ENCODE measurements at places on chromosomes 5 and 9.

DNA sequence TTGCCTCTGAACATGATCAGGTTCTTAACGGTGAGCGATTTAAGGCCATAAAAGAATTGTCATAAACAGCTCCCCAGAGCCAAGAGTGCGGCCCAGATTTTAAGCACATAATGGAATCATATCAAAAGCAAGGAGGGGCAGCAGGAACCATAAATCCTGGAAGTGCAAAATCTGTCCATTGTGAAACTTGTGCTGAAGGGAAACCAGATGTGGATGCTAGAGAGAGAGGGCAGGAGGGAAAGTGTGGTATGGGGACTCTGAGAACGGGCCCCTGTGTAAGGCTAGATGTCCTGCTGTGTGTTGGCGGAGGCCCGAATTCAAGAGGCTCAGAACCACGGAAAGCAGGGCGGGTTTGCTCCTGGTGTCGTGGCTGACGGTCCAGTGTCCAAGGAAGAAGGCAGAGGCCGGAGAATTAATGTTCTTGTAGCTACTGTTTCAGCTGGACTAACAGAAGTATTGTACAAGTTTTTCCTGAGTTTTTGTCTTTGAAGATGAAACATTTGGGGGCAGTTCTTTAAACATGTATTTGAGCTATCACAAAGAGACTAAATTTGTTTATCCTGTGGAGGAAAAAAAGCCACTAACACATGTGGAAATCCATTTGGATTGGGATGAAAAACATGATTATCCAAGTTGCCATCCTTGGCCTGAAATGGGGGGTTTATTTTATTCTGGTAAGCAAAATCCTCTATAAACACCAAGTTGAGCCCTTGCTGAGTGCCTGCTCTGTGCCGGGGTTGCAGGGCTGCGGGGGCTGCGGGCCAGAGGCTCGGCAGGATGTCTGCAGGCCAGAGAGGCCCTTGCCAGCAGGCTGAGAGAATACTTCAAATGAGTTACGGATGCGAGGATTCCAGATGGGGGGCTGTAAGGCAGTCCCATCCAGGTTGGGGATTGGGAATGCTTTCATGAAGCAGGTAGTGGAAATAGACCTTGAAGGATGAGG is 9.2 kb upstream of the CXCL14 start:
- DNase-seq = no peak

DNA sequence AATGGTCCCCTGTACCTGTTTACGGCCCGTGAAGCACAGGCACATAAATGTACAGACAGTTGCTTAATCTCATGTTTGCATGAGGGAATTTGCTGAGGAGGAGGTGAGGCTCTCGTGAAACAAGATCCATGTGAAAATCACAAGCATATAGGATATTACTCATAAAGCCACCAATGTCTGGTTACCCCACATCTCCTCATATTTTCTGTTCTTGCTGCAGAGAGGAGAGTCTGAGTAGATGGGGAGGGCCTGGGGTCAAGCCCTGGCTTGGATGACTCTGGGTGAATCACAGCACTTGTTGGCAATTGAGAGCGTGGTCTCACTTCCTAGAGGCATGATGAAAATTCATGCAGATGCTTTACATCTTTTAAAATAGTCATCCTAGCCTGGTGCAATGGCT is 975 bp downstream of the AGXT2 start:
- DNase-seq = no peak

GRCh38 chr5:151730381-151730780 is 28.1 kb downstream of the ATOX1 start:
- DNase-seq = no peak

- DNase-seq = peak; percentile 88
These were observed 100.3 kb downstream of the NSG2 start for GRCh38 chr5:174145821-174146220.

DNA sequence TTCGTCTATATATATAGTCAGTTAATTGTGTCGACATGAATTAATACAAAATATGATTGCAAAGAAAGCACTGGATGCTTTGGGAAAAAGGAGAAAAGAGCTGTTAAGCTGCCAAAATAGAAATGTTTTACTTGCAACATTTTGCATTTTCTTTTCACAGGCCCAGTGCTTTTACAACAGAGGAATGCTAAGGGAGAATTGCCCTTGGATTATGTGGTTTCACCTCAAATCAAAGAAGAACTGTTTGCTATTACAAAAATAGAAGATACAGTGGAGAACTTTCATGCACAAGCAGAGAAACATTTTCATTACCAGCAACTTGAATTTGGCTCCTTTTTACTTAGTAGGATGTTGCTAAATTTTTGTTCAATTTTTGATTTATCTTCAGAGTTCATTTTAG is 76.2 kb downstream of the SLF1 start:
- DNase-seq = no peak

GRCh38 chr5:15439801-15440200 is 60.2 kb upstream of the FBXL7 start:
- DNase-seq = no peak

GRCh38 chr5:32403760-32404159 is 40.8 kb downstream of the ZFR start:
- DNase-seq = peak; percentile 14

- DNase-seq = no peak
These were observed 468.5 kb upstream of the PIK3R1 start for GRCh38 chr5:67747096-67747495.

DNA sequence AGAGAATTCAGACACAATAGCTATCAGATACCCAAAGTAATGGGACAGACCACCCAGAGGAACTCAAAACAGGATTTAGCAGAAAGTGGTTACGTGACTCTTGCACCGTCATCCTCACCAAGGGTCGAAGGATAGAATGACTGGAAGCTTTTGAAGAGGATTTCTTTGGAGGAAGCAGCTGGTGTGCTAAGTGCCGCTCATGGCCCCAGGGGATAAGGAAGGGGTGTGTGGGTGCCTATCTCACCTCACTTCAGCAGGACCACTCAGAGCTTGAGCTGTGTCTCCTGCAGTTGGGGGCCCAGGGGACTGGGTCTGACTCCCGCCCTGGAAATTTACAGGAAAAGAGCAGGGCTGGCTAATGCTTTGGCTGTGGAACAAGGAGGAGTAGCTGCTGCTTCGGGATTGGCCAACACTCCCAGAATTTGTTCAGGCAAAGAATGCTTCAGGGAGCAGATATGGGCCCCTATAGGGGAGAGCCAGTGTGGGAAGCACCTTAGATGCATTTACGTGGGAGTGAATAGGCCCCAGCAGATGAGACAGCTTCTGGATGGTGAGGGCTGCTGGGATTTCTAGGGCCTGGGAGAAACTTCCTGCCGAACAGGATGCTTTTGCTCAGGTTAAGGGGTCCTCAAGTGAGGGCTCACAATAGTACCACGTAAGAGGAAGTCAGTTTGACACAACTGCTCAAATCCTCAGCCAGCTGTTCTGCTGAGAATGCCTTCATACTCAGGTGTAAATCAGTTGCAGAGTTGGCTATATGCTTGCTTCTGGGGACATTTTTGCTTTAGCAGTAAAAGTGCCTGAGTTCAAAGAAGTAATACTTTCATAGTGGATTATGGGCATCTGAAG is 29.1 kb upstream of the TOMM5 start:
- no peak for DNase-seq

DNA sequence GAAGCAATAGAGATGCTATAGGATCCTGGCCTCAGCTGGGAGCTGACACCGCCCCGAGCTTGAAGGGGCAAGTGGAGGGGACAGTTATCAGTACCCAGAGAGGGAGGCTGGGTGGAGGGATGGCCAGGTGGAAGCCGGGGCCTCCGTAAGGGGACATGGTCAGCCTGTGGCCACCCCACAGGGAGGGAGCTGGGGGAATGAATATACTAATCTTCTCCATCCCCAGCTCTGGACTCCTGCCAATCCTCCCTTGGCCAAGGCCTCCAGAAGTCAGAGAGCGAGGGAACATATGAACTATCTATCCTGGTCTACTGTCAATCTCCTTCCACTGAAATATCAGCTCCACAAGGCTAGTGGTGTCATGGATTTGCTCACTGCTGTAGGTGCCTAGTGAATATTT is 109.3 kb downstream of the BOD1 start:
- no peak for DNase-seq

DNA sequence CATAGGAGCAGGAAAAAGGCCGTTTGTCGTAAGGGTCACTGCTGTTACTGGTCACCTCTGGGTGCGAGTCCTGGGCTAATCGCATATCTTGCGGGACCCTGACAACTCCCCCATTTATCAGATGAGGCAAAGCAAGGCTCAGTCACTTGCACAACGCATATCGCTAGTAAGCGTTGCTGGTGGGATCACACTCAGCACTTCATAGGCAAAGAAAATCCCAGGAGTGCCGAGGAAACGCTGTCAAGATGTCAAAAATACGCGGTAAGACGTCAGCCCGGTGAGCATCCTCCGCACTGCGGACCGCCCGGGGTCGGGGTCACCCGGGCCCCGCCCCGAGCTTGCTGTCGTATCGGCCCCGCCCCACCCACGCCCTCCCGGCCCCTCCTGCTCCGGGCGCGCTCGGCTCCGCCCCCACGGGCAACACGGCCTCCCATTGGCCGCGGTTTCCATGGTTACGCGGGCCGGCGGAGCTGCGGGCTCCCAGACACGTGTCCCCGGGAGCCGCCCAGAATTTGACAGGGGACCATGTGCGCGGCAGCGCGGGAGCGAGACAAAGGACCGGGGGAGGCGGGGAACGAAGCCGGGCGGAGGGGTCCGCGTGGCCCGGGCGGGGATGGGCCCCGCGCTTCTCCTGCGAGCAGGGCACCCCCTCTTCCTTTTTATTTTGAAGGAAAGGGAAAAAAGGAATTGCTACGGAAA is 80.2 kb upstream of the IER5L start:
- DNase-seq = peak; percentile 72

DNA sequence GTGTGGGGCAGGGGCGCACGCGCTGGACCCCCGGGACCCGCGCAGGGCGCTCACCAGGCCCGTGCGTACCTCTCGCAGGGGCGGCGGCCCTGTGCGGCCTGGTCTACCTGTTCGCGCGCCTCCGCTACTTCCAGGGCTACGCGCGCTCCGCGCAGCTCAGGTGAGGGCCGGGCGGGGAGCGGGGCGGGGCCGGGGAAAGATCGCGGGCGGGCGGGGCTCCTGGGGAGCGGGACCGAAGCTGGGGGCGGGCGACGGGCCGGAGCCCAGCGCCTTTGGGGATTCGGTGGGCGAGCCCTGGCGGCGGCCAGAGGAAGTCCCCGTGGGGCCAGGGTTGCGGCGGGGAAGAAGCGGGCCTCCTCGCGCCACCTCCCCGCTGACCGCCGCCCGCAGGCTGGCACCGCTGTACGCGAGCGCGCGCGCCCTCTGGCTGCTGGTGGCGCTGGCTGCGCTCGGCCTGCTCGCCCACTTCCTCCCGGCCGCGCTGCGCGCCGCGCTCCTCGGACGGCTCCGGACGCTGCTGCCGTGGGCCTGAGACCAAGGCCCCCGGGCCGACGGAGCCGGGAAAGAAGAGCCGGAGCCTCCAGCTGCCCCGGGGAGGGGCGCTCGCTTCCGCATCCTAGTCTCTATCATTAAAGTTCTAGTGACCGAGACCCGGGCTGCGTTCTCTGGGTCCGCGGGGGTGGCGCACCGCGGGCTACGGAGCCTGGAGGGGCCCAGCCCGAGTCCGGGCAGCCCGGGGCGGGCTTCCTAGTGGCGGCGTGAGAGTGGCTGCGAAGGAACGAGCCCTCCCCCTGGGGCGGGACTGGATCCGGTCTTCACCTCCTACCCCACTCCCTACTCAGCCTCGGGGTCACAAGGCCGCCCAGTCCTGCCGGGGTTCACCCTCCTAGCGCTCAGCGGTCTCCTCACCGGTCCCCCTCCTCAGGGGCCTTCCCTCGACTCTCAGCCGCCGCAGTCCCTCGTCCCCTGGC is 2.4 kb downstream of the LTC4S start:
- peak; percentile 69 for DNase-seq
